ENCODE measurements at places on chromosomes 1 and 21.

DNA sequence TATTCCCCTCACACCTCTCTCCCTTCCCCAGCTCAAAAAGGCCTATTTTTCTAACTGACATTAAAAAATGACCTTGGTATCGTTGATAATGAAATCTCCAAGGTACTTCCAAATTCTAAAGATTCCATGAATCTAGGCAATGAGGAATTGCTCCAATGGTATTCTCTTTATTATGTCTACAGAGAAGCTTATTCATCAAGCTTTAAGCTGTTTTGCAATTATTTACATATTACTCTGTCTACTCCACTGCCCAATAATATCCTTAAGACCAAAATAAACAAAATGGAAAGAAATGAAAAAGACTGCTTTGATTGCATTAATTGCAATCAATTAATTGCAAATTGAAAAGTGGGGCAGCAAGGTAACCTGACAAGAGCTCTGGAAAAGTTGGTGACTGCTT is 7.9 kb downstream of the PLPP3 start:
- H3K27ac ChIP-seq, result no peak overlapping the region
- no peak overlapping the region for H3K4me3 ChIP-seq
- DNase-seq, result no peak
- H3K27me3 ChIP-seq, result peaks cover under 1% of the 10 kb centered on the region
- H3K4me1 ChIP-seq, result no peaks in the 10 kb centered on the region

GRCh38 chr1:177615251-177615650 is 354.6 kb downstream of the SEC16B start:
- no peak for DNase-seq
- no peaks in the 10 kb centered on the region for H3K36me3 ChIP-seq
- no peak overlapping the region for H3K27ac ChIP-seq
- H3K4me3 ChIP-seq, result no peak overlapping the region

DNA sequence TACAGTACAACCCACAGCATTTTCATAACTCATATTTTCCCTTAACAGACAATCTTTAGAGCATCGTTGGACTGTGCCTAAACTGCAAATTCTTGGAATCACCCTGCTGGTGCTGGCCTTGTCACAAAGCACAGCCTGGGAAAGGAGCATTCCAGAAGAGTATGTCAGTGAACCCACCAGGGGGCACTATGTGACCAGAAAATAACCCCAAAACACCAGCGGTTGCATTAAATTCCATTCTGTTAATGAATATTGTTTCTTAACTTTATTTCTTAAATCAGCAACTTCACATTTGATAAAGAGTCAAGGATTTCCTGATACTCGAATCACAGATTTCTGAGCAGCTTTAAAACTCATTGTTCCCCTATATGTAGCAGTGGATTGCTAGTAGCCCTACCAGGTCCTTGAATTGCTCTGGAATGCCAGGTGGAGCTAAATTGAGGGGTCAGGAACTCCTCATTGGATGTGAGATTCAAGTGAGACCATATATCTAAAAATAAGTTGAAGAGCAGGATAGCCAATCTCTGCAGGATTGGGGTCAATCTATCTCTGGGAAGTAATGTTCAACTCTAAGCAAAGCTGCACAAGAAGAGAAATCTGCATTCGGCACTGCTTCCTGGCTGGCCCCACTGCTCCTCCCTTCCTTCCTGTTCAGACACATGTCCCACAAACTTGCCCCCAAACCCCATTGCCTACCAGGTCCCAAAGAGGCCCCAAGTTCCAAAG is 12.7 kb upstream of the RAB4A start:
- DNase-seq, result peak; percentile 65
- H3K27ac ChIP-seq, result peak overlapping the region; percentile 53
- no peaks in the 10 kb centered on the region for H3K36me3 ChIP-seq
- H3K27me3 ChIP-seq, result peaks cover 3% of the 10 kb centered on the region

DNA sequence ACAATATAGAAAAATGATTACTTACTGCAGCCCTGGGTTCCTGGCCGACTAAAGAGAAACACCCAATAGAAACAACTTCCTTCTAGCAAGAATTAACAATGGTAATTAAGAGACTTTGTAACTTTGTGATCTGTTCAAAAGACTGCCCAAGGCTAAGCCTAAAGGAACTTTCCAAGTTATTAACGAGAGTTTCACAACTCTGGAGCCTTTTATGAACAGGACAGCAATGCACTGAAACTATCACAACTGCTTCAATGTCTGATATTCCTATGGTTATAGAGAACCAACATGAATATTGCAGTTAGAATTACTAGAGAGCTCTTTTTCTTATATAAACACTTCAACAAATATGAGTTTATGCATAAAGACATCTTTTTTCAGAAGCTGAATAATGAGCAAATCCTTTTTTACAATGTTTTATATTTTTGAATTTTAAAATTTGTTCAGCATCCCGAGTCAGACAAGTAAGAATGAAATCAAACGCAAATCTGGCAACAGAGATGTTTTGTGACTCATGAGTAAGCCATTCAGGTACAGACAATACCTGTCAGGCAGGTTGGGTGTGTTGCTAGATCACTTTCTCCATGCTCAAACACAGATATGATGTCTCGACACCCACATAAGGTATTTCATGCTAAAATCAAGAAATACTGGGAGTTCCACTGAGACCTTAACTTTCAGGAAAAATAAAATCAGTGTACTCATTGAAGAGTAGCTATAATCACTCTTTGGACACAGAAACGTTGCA is 22.2 kb upstream of the KCNJ15 start:
- DNase-seq, result no peak
- no peaks in the 10 kb centered on the region for H3K36me3 ChIP-seq
- H3K4me1 ChIP-seq, result no peaks in the 10 kb centered on the region
- H3K27ac ChIP-seq, result no peak overlapping the region
- H3K4me3 ChIP-seq, result no peak overlapping the region

DNA sequence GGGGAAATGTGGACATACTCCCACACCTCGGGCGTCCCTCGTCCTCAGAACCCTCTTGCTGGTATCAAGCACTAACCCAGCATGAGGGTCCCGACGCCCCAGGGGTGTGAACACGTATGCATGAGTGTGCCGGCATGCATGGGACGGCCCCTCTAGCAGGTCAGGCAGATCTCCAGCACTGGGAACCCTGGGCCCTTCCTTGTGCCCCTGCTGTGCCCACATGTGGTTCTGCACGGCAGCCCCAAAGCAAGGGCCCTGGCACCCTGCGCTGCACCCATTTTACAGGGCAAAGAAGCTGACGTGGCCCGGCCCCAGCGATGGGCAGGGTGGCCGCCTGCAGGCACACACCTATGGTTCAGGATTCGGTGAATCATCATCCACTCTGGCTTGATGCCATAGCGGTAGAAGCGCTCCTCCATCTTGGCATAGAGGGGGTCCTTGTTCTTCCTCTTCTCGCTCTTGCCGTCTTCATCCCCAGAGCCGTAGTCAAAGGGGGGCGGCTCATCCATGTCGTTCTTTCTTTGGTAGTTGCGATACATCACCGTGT is 34.2 kb downstream of the CHD5 start:
- H3K4me1 ChIP-seq, result peaks cover 5% of the 10 kb centered on the region
- no peaks in the 10 kb centered on the region for H3K36me3 ChIP-seq
- H3K27ac ChIP-seq, result no peak overlapping the region
- H3K4me3 ChIP-seq, result no peak overlapping the region

DNA sequence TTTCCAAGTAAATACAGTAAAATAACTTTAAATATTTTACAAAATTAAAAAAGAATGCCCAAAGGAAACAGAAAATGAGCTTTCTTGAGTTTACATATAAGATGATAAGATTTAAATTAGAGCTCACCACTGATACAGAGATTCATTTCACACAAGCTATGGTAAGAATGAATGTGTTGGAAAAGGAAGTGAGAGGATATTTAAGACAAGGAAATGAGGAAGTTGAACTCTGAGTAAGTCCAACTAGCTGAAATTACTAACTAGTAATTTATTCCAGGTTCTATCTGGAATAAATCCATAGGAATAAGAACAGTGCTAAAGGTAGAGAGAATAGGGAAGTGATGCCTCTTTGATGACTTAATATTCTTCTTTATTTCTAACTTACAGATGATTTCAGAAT is 42.4 kb downstream of the FNBP1L start:
- no peak for DNase-seq
- no peaks in the 10 kb centered on the region for H3K36me3 ChIP-seq
- H3K4me1 ChIP-seq, result no peaks in the 10 kb centered on the region
- no peak overlapping the region for H3K4me3 ChIP-seq

DNA sequence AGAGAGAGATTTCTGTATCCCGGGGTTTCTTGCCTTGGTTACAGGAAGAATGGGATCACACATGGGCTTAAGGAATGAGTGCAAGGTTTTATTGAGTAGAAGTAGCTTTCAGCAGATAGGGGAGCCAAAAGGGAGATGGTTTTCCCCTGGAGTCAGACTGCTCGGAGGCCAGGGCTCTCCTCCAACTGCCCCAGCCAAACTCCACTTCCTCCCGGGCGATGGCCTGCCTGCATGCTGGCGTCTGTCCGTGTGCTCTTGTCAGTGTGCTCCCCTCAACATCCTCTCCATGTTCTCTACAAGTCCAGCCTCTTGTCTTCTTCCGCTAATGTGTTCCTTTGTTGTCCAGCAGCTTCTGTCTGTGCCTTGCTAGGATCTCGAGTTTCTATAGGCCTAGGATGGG is 421.3 kb upstream of the ADGRL2 start:
- no peak overlapping the region for H3K4me3 ChIP-seq
- H3K27ac ChIP-seq, result no peak overlapping the region
- H3K4me1 ChIP-seq, result no peaks in the 10 kb centered on the region
- no peaks in the 10 kb centered on the region for H3K27me3 ChIP-seq
- DNase-seq, result no peak

DNA sequence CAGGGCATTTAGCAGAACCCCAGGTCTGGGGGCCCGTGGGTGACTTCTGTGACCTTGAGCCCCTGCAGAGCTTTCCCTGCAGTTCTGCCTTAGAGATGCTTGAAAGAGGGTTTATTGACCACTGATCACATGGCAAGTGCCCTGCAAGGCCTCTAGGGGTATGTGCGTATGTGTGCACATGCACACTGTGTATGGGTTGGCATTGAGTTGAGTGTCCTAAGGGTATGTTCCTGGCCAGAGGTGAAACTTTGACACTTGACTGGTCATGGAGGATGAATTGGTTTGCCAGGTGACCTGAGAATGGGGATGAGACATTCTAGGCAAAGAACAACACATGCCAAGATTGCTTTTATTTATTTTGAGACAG is 17.1 kb downstream of the NUDC start:
- H3K4me3 ChIP-seq, result no peak overlapping the region
- H3K27me3 ChIP-seq, result no peaks in the 10 kb centered on the region
- H3K27ac ChIP-seq, result no peak overlapping the region
- H3K4me1 ChIP-seq, result peaks cover 3% of the 10 kb centered on the region
- peaks cover 24% of the 10 kb centered on the region for H3K36me3 ChIP-seq

GRCh38 chr1:230074762-230075161 is 7.7 kb downstream of the GALNT2 start:
- H3K27ac ChIP-seq, result no peak overlapping the region
- no peaks in the 10 kb centered on the region for H3K27me3 ChIP-seq
- H3K4me1 ChIP-seq, result peaks cover 18% of the 10 kb centered on the region
- H3K4me3 ChIP-seq, result no peak overlapping the region

GRCh38 chr1:117059334-117059677 is 820 bp upstream of the TTF2 start:
- DNase-seq, result peak; percentile 91
- H3K27me3 ChIP-seq, result no peaks in the 10 kb centered on the region
- H3K27ac ChIP-seq, result no peak overlapping the region
- peaks cover 37% of the 10 kb centered on the region for H3K36me3 ChIP-seq
- H3K4me1 ChIP-seq, result peaks cover 54% of the 10 kb centered on the region

- no peaks in the 10 kb centered on the region for H3K4me1 ChIP-seq
- H3K27me3 ChIP-seq, result peaks cover 11% of the 10 kb centered on the region
- H3K27ac ChIP-seq, result no peak overlapping the region
- H3K4me3 ChIP-seq, result no peak overlapping the region
- DNase-seq, result no peak
These were observed 47.0 kb downstream of the C1orf198 start for GRCh38 chr1:230821346-230821745.

- H3K36me3 ChIP-seq, result peaks cover 16% of the 10 kb centered on the region
- H3K27me3 ChIP-seq, result peaks cover 56% of the 10 kb centered on the region
- H3K4me3 ChIP-seq, result peak within 1 kb of the TSS; percentile 50
- peak within 1 kb of the TSS; percentile 10 for H3K27ac ChIP-seq
These were observed at the start of gene G0S2 for GRCh38 chr1:209674957-209675564. G0S2 (plus strand) TSS chr1:209675412; CDS start chr1:209675685, 273 bp downstream.

DNA sequence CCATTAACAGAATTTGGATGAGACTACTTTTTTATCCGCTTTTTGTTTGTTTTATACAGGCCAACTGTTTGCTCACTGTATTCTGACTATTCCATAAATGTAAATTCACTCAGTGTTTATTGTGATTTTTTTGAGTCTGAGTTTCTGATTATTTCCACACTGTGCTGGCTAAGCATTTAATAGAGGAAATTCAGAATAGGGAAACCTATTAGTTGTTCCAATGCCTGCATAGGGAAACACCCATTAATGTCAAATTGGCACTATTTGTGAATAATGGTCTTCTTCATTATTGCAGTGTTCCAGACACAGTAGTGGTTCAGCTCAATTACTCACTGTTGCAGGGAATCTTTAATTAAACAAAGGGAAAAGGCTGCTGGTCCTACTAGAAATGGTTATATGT is 174.7 kb upstream of the SGIP1 start:
- H3K27me3 ChIP-seq, result no peaks in the 10 kb centered on the region
- peaks cover 78% of the 10 kb centered on the region for H3K36me3 ChIP-seq
- DNase-seq, result no peak

GRCh38 chr1:41582351-41582750 is 97.9 kb upstream of the EDN2 start:
- H3K4me1 ChIP-seq, result peaks cover 11% of the 10 kb centered on the region
- peaks cover 3% of the 10 kb centered on the region for H3K36me3 ChIP-seq
- H3K27me3 ChIP-seq, result no peaks in the 10 kb centered on the region
- DNase-seq, result no peak
- H3K27ac ChIP-seq, result no peak overlapping the region

GRCh38 chr1:152954436-152954835 is 7.4 kb downstream of the SPRR5 start:
- no peaks in the 10 kb centered on the region for H3K36me3 ChIP-seq
- H3K4me1 ChIP-seq, result no peaks in the 10 kb centered on the region
- H3K27ac ChIP-seq, result no peak overlapping the region
- no peak for DNase-seq
- H3K27me3 ChIP-seq, result no peaks in the 10 kb centered on the region

DNA sequence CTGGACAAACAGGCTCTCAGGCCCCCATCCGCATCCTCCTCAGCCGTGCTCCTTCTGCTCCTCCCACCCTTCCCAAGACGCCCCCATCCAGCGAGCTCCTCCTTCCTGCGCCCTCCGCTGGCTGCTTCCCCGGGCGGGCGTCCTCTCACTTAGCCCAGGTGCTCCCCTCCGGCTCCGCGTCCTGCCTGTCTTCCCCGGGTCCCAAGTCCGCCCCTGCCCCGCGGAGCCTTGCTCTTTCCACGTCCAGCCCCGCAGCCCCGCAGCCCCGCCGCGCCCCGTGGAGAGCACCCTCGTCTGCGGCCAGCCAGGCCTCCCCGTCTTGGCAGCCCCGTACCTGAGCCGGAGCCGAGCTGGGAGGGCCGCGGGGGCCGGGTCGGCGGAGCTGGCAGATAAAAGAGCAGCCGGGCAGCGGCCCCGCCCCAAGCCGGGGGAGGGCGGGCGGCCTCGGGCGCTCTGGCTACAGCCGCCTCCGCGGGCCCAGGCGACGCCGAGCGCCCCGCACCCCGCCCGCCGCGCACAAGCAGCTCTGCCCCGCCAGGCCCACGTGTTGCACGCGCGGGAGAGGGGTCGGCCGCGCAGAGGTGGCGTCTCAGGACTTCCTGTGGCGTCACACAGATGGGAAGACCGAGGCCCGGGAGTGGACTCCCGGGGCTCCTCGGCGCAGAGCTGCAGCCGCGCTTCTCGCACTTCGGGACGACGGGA is at the start of gene PAQR7:
TSS of gene PAQR7 (minus strand) at position 555 of the 702 bp plus-strand sequence. CDS start 11,869 bp downstream, outside the sequence.
- peak; percentile 72 for DNase-seq
- H3K36me3 ChIP-seq, result no peaks in the 10 kb centered on the region
- peak within 1 kb of the TSS; percentile 15 for H3K27ac ChIP-seq
- H3K4me3 ChIP-seq, result peak within 1 kb of the TSS; percentile 79

All from activated CD8-positive, alpha-beta memory T cell treated with anti-CD3 and anti-CD28 coated beads, Interleukin-2, amount 10 ng/mL, durations not matched to agents 7 days and 5 days (primary cell).